Ureter (tissue), 1 donor: ENCODE measurements at places on chromosomes 11 and 22.

DNA sequence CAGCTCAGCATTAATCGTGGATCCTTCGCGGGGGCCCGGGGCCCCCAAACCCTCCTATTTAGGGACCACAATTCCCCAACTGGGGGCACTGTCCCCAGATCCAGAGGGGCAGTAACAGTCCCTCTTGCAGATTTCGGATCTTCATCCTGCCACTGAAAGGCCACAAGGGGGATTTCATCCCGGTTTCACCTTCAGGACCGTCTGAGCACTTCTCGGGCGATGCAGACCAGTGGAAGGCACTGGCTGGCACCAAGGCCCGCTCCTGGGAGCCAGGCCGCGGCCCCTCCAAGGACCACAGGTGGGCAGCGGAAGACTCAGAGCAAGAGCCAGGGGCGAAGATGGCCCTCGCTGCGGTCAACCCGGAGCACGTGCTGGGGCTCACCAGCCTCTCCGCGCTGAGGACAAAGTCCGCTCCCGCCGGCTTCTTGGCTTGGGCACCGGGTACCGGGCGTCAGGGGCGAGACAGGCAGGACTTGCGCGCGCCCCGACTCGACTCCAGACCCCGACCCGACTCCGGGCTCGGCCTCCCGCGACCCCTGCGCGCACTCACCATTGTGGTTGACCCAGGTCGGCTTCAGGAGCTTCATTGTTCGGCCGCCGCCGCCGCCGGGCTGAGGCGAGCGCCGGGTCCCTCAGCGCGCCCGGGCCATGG is 517 bp downstream of the HIRA start:
- DNase-seq = peak; percentile 50

GRCh38 chr22:17999851-18000250 is 24.5 kb downstream of the MICAL3 start:
- DNase-seq = no peak

DNA sequence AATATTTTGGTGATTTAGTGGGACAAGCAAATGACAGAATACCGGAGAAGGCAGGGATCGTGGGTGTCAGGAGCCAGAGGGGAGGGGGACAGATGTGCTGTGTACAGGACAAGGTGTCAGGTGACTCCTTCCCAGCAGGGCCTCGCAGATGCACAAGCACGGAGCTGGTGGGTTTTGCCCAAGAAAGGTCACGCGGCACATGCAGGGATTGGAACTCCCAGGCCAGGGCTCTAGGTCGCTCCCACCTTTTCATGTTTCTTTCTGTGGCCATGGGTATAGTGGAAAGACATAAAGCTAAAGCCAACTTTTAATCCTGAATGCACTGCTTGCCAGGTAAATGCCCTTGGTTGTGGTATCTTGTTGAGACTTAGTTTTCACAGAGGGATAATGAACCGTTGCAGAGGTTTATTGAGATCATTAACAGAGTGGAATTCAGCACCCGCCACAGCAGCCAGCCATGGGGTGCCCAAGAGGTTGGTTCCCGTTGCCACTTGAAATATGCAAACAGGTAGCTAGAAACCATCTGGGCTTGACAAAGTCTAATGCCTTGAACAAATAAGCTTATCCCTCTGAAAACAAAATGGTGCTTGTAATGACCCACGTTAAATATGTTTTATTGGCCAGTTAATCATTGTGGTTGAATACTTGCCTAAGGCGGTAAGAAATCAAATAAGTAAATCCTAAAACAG is 10.1 kb downstream of the C22orf23 start:
- DNase-seq = no peak

DNA sequence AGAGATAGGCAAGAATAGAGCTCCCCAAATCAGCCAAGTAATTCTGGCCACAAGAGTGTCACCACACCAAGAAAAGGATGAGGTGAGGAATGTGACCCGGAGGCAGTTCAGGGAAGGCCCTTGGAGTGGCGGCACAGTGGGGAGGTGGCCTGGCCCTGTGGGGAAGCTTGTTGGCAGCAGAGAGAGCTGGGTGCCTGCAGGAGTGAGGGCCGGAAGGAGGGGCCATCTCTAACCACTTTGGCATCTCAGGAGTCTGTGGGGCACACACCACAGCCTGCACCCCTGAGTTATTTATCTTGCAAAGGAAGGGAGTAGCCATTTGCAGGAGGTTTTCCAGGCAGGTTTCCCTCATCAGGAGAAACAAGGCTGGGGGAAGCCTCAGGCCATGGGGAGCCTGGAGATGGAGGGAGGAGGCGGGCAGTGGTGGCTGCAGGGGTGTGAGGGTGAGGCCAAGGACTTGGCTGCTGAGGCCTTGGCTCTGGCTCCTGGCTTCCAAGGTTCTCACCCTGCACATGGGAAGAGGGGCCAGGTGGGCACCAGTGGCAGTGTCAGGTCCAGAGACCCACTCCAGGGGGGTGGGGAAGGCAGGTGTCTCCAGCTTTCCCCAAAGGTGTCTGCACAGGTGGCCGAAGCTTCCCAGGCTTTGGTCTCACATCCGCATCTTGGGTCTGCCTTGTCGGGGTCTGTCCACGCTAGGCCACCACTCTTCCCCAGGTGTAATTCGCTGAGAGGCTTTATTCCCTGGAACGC is 370.2 kb downstream of the CTTN start:
- DNase-seq = no peak

GRCh38 chr11:95517453-95517852 is 272.1 kb downstream of the FAM76B start:
- no peak for DNase-seq

- no peak for DNase-seq
These were observed 7.5 kb downstream of the NEFH start for GRCh38 chr22:29487426-29487986.

GRCh38 chr11:124842305-124842704 is 22.9 kb upstream of the ROBO3 start:
- DNase-seq = no peak

- DNase-seq = no peak
These were observed 620.1 kb upstream of the KIRREL3 start for GRCh38 chr11:127620671-127621070.
